ENCODE measurements at places on chromosomes 6 and 20.

GRCh38 chr6:56692523-56693245, 50.0 kb upstream of the DST start:
- DNase-seq: no peak

DNA sequence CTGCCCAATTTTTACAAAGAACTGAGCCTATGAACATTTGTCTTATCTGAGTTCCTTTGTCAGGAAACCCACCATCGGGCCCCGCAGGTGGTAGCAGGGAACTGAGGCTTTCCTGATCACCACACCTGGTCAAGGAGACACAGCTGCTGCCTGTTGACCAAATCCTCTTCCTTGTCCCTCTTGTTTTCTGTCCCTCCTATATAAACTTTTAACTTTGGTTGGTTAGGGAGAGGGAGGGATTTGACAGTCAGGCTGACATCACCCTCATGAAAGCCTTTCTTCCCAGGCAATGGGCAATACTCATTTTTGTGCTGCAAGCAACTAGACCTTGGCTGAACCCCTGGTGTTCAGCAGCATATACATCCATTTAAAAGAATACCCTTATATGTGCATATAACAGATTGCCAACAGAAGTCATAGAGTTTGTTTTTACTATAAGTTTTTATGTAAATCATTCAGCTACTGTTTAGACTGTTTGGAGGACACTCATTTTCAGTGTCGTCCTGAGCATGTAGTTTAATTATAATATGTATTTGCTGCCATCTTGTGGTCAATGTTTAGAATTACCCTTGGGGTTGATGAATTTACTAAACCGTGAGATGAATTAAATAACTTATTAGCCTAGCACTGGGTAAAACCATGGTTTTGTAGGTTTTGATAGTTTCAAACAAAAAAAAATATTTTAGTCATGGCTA, 17.0 kb downstream of the CRISP1 start:
- DNase-seq: no peak

DNA sequence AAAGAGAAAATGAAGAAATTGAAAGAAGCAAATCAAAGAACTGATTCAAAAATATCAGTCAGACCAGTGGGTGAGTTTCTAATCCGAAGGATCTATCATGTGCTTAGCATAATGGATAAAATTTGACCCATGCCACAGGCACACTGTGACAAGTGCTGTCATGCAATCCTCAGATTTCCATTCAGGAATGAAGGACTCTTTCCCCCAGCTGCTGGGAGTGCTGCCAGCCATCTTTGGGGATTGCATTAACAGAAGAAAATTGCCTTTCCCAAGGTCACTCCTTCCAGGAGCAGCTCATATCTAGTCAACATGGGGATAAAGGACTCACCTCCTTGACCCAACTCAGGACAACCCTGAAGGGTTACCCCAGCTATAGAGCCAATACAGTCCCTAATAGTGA, 316.7 kb upstream of the TBX18 start:
- no peak for DNase-seq

DNA sequence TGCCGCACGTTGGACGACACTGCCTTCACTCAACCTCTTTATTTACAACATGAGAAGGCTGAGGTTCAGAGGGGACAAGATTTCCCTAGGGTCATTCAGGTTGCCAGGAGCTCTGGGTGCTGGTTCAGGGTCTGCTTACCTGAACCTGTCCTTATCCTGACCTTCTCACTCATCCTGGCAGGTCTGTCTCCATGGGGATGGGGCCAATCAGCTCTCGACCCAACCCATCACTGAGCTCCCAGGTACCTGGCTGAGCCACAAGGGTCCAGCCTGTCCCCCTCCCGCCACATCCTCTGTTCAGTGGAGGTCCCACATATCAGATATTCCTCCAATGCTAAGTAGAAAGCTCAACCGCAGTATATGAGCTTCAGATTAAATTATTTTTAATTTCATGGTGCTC, 225.6 kb downstream of the ANKRD60 start:
- no peak for DNase-seq

DNA sequence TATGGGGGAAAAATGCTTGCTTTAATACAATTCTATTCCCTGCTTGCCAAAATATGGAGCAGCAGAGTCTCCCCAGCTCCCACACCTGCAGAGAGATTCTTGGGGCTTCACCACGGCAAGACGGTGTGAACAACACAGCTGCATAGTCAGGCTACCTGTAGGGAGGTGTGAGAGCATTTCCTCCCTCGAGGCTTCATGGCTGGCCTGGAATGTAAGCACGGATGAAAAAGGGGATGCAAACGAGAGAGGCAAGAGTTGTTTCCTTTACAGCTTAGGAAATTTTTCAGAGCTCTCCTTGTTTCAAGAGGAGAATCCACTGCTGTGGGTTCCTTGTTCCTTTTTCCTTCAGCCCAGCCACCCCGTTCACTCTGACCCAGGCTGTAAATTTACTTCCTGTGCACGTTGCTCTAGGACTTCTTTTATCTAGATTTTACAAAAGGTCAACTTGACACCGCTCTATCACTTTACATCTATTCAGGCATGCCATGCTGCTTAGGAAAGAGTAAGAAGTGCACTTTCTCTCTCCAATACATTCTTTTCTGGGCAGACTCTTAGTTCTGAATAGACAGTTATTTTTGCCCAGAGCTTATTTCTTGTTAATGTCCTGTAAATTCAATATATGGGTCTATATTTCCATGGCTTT, 197.1 kb downstream of the KHDC1L start:
- DNase-seq: no peak

GRCh38 chr20:12171923-12172524, 254.3 kb downstream of the BTBD3 start:
- DNase-seq: no peak

DNA sequence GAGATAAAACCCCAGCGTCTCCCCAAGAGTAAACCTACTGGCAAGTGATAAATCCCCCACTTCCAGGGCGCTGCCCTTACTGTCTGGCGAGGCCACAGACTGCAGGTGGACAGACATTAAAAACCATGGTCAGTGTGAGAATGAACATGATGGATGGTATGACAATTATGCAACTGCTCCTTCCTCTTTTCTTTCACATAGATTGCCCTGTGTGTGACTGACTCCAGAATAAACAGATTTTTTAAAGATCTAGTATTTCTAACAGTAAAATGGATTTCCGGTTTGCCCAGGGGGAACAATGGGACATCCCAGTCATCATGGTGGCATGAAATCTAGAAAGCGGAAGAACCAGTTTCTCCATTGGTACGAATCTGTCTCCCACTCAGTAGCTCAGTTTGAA, 153.7 kb downstream of the FOXC1 start:
- DNase-seq: no peak

- no peak for DNase-seq
Measured at GRCh38 chr6:40022867-40023266, 88.6 kb upstream of the MOCS1 start.

GRCh38 chr20:48825566-48825920, 2.3 kb downstream of the PREX1 start:
- DNase-seq: no peak

- DNase-seq: no peak
Measured at GRCh38 chr6:25181923-25182322, 97.3 kb upstream of the CARMIL1 start.

- DNase-seq: no peak
Measured at GRCh38 chr20:47054945-47055344, 160.3 kb downstream of the EYA2 start.

DNA sequence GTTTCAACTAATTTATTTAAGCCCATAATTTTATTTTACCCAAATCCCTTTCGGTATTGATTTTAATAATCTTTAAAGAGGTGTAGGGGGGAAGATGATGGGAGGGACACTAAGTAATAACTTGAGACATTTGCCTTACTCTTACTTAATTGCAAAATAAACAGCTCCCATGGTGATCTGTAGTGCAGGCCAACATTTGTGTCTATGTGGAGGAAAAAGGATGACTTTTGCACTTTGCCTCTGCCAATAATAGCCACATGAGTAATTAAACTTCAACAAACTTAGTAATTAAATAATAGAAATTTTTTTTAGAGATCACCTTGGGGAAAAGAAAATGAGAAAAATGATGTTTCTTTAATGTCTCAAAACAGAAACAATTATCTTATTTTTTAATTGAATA, 29.9 kb upstream of the CD2AP start:
- no peak for DNase-seq

DNA sequence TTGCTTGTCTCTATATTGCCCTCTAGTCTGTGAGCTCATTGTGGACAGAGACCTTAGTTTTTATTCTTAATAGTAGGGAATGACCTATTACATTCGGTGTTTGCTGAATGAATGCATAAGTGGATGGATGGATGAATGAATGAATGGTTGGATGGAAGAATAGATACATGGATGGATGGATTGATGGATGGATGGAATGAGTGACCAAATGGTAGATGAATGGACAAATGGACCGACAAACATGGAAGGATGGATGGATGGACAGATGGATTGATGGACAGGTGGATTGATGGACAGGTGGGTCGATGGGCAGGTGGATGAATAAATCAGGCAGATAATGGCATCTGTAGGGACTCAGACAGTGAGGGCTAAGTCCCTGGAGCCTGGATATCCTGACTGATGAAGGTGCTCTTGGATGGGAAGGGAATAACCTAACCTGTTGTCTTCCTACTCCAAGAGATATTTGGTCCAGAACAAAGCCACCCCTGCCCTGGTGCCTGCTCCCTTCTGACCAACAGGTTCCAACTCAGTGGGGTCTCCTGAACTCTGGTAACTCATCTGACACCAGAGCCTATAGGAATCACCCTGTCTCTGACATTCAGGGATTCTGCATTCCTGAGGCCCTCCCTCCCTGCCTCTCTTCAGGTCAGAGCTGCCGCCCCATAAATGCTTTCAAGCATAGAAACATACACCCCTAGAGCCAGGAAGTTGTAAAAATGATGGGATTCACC, 9.6 kb upstream of the CCN5 start:
- no peak for DNase-seq

- no peak for DNase-seq
Measured at GRCh38 chr6:125984311-125984710, 2.0 kb upstream of the TRMT11 start.

DNA sequence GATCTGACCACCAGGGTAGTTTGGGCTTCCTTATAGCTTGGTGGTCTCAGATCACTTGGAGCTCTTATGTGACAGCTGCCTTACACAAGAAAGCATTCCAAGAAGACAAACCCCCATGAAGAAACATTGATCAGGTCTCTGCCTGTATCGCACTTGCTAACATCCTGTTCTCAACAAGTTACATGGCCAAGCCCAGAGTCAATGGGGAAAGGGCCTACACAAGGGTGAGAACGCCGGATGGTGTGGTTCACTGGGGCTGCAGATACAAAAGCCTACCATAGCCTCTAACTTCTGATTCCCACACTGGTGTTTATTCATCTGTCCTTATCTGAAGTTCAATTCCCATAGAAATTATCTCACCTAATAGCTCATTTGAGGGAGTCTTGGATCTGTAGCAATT, 235.5 kb downstream of the SYNDIG1 start:
- DNase-seq: no peak

- DNase-seq: no peak
Measured at GRCh38 chr6:110310861-110311446, 47.2 kb downstream of the METTL24 start.

DNA sequence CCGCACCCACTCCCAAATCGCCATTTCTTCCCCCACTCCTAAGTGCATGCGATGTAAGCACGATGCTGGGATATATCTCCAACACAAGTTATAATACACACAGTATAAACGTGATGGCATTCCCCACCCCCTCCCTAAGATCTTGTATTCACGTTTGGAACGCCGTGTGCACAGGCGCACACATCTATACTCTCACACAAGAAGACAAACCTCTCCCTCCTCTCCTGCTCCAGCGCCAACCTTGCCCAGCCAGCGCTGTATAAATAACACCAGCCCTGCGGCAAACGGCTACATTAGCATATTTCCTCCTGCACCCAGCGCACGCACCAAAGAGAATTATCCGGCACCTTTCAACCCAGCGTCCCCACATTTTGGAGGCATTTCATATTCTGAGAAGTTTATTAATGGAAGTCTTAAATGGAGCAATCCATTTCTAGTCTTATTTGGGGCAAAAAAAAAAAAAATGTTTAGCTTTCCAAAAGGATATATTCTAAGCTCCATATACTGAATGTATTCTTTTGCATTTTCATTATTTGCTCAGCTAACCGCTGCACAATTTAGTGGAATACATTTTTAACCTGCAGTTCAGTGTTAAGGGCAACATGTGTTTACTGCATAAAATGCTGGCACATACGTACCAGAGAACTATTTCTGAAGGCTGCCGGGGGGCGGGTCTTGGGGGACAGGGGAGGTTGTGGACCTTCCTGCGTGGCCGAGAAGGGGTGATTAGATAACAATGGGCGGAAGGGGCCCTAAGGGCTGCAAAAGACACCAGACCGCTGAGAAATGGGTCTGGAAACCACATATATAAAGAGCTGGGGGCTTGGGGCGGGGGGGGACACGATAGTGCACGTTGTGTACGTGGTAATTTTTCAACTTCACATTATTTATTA, 1.1 kb upstream of the SLC22A23 start:
- DNase-seq: peak; percentile 42

DNA sequence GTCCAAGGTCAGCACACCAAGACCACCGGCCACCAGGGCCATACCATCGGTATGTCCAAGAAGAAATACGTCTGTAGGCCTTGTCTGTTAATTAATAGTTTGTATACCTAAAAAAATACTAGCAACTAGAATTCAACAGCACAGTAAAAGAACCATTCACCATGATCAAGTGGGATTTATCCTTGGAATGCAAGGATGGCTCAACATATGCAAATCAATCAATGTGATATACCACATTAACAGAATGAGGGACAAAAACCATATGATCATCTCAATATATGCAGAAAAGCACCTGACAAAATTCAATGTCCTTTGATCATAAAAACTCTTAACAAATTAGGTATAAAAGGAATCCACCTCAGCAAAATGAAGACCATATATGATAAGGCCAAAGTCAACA, 24.4 kb downstream of the RPP40 start:
- no peak for DNase-seq

GRCh38 chr6:73258721-73259120, 4.3 kb downstream of the KHDC1 start:
- DNase-seq: no peak

DNA sequence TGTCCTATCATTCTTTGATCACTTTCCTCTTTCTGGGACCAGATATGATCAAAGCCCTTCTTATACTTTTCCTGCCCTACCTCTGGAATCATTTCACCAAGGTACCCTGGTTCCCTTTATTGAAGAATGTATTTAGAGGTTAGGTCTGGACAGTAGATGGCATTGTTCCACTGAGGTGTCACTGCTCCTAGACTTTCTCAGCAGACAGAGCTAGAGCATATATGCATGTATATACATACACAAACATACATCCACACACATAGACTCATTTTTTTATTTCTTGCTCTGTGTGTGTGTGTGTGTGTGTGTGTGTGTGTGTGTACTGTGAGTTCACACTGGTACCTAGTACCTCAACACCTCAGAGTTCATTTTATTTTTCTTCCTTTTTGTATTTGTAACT, 40.9 kb downstream of the PTPRA start:
- DNase-seq: no peak
